ENCODE measurements at places on chromosomes 6 and 20.
A peak's percentile ranks its signal among the peaks of the same experiment; 100 is the strongest.

GRCh38 chr6:43216200-43216599, 13.1 kb downstream of the DNPH1 start:
- DNase-seq: no peak

DNA sequence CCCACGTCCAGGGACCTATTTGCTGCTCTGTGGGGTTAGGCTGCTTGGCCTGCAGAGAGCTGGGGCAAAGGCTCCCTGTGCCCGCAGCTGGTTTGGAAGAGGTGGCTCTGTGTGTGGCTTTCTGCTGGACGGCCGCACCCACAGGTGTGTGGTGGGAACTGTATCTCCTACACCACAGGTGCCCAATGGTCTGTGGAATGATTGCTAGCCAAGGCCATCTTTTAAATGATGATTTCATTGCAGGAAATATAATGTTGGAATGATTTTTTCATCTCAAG, 178.4 kb downstream of the DLL1 start:
- DNase-seq: no peak

- DNase-seq: no peak
Measured at GRCh38 chr6:42293386-42293977, 75.8 kb upstream of the MRPS10 start.

DNA sequence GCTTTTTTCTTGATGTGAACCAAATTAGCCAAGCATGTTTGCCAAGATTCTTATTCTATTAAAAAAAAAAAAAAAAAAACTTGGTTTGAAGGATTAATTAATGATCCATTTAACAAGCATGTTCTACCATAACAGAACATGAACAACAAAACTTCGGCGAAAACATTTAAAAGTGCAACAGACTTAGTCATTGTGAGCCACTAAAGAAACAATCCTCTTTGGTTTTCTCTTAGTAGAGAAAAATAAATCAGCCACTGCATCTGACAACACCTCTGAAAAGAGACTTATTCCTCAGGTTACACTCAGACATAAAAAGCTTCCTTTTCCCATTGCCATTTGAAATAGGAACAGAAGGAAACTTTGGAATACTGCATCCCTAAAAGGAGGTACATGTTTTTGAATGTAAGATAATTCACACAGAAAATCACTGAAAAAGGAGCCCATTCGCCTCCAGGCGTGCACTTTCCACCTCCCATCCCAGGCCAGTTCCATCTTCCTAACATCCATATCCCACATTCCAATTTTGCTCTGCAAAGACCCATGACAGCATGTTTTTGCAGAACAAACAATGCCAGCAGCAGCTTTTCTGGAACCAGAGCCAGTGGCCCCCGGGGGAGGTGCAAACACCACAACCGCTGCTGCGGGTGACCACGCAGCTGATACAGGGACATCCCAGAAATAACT, 79.5 kb downstream of the ZMYND8 start:
- peak; percentile 62 for DNase-seq

GRCh38 chr6:117545161-117545595, 57.1 kb downstream of the GOPC start:
- no peak for DNase-seq

DNA sequence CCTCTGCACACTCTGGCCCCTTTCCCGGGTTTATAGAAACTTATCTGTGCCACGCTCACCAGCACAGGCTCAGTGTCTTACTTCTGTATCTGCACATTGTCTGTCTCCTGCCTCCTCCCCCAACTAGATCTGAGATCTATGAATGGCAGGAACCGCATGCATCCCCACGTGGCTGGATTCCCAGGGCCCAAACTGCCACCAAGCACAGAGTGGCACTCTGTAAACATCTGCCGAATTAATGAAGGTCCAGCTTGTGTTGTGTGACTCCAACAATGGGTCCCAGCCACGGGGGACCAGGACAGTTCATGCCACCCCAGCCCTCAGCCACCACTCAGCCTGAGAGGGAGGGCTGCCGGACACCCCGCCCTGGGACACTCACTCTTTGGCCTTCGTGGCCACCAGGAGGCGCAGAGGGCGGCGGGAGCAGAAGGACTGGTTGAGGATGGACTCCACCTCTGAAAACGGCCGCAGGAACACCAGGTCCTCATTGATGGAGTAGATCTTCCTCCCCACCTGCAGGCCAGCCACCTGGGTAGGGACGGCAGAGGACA, 171.1 kb downstream of the PREX1 start:
- peak; percentile 27 for DNase-seq

DNA sequence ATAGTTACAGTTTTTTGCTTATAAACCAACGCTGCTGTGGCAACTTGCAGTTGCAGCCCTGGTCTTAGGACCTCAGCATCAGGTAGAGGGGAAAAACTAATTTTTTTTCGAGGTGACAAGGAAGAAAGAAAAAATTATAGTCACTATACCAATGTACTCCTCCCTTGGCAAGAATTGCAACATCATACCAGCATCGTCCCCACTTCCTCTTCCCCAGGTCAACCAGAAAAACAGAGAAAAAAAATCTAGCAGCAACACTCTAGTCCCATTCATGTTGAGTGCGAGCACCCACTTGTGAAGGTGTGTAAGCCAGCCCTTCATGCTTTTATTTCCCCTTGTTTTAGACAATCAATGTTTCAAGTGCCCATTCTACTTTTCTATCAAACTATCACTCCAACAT, 13.1 kb upstream of the DCBLD1 start:
- no peak for DNase-seq

DNA sequence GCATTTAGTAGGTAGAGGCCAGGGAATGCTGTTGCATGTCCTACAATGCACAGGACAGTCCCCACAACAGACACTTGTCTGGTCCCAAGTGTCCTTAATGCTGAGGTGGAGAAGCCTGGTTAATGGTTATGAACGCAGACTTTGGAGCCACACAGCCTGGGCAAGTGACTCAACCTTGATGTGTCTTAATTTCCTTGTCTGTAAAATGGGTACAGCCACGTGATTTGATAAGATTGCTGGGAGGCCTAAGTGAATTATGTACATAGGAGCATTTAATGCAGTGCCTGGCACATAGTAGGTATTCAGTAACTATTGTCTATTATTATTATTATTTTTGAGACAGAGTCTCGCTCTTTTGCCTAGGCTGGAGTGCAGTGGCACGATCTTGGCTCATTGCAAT, 11.4 kb downstream of the KCNG1 start:
- DNase-seq: no peak

DNA sequence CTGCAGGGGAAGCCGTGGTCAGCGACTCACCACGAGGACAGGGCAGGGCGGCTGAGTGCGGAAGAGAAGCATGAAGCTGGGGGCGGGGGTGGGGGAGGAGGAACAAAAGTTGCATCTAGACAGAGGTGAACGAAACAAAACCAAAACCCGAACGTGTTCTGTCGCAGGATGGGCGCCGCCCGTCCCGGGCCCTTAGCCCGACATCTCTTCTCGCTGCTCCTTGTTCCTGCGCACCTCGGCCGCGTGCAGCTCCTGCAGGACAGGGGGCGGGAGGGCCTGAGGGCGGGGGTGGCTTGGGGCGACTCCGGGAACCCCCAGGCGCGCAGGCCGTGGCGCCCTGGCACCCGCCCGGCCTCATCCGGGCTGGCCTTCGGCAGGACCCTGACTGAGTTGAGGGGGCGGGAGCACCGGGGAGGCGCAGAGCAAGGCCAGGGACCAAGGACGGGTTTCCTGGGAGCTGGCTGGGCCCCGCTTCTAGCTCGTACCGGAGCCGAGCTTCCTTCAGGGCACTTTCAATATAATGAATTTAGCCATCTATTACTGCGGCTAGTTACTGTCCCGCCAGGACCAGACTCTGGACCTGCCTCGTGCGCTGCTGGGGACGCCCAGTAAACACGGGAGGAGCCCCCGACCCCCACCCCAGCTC, 12.0 kb downstream of the STMN3 start:
- DNase-seq: no peak

GRCh38 chr6:111832833-111833418, 40.3 kb downstream of the FYN start:
- DNase-seq: no peak

GRCh38 chr6:158010591-158011477, 29.2 kb downstream of the SYNJ2 start:
- no peak for DNase-seq

DNA sequence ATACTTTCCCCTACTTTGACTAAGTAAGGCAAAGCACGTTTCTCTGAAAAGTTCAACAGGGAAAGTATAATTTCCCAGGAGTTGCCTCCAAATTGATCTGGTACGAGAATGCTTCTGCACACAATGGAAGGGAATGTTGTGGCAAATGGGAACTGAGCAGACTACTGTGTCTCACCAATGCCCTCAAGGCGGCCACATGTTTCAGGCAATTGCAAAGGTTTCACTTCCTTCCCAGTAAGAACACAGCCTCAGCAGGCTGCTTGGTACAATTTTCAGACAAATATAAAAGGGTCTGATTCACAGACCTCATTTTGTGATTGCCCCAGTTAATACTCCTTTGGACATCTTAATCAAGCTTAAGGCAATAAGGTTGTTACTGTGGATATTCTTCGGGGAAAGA, 71.2 kb downstream of the KIAA0319 start:
- DNase-seq: no peak

DNA sequence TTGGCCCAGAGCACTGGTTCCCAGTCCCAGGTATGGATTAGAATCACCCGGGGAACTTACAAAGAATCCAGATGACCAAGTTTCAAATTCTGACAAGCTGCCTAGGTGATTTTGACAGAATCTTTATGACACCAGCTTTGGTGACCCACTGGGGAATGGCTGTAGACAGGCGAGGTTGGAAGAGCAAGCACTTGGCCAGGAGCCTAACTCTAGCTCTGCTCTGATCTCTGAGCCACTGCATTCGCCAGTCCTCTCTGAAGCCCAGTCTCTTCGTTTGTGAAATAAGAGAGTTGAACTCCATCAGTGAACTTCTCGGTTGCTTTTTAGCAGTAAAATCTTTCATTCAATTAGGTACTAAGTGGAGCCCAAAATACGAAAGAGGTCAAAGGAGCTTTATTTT, 161.2 kb downstream of the VEGFA start:
- no peak for DNase-seq

- DNase-seq: no peak
Measured at GRCh38 chr20:50670126-50670862, 21.0 kb downstream of the RIPOR3 start.

DNA sequence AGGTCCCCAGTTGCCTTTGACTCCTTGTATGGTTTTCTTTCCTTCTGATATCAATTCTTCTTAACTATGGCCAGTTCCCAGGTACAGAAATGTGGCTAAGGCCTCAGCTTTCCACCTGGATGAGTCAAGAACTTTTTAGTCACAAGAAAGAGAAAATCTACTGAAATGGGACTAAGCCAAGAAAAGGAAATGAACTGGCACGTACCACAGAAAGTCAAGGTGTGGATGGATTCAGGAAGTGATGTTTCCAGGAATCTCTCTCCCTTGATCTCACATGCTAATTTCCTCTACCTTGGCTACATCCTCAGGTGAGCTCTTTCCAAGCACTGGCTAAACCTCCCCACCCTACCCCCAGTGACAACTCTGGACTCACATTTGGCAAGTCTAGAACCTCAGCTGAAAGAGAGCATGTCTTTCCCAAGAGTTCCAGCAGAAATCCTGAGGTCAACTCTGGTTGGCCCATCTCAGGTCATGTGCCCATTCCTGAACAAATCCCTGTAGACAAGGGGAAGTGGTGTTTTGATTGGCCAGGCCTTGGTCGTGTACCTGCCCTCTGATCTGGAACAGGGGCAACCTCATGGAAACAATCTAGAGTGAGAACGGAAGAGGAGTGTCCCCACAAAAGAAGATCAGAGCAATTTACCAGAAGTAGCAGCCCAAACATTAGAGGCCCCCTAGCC, 205.3 kb downstream of the NFATC2 start:
- no peak for DNase-seq

DNA sequence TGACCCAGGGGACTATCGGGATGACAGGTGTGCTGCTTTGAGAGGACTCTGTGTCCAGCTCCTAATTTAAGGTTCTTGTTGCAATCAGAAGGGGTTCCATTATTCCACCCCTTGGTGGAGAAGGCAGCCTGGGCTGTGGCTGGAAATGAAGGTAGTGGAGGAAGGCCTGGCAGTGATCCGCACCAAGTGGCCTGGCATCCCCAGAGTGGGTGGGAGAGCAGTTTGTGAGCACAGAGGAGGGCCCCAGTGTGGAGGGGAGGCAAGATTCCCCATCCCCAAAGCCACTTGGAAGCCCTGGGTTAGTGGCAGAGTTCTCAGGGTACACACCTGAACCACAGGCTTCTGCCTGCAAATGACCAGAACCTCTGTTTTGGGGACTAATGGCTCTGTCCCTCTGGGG, 2.3 kb downstream of the TGM3 start:
- DNase-seq: no peak

GRCh38 chr6:138963531-138963930, 24.5 kb downstream of the REPS1 start:
- DNase-seq: no peak

GRCh38 chr6:125968493-125968892, 11.9 kb downstream of the HINT3 start:
- no peak for DNase-seq

DNA sequence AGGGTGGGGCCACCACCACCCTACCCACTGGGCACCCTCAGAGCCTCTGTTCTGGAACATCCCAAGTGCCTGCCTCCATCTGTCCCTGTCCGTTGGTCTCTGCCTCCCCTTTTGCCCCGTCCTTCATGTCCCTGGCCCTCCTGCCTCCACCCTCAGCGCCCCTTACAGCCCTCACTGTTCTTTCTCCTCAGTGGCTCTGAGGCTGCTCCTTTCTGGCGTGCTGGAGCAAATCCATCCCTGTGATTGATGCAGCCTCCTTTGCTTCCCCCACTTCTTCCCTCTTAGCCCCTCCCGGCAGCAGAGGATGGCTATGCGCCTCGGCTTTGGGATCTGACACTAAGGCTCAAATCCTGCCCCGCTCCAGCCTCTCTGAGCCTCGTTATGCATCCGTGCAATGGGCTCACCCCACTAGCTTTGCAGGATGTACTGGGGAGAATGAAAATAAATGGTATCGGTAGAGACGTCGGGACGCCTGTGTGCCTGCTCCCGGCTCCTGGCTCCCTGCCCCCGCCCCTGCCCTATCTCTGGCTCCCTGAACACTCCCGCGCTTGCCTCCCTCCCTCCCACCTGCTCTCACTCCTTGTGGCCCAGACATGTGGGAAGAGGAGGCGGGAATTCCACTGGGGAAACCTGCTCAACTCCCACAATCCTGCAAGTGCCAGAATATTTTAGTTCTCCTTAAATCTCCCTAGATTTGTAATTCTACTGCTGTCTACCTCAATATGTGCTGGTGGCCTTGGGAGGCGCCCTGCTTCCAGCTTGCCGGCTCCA, 13.1 kb downstream of the VSTM2L start:
- no peak for DNase-seq

Data from hepatic stellate cell (primary cell).